ENCODE measurements at places on chromosomes 6 and 20. TPM values are rescaled to one million over a fixed set of nuclear protein-coding genes. Genes with fewer than 3 reads are reported as not detected.

- no peak for DNase-seq
These were observed 47.2 kb downstream of the RFX6 start for GRCh38 chr6:116924245-116924644.

DNA sequence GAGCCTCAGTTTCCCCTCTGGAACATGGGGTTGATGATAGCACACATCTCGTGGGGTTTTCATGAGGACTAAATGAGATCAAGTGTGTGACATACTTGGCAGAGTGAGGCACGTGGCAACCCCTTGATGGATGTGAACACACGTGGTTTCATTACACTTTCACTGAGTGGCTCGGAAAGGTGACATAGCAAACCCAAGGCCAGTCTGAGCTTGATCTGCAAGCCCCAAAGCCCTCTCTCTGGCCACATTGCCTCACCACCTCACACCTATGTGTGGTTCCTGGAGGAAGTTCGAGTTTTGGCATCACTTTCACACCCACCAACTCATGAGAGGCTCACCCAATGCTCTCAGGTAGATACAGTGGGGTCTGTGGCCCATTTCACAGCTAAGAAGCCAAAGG is 60.0 kb downstream of the CPNE5 start:
- DNase-seq = no peak

DNA sequence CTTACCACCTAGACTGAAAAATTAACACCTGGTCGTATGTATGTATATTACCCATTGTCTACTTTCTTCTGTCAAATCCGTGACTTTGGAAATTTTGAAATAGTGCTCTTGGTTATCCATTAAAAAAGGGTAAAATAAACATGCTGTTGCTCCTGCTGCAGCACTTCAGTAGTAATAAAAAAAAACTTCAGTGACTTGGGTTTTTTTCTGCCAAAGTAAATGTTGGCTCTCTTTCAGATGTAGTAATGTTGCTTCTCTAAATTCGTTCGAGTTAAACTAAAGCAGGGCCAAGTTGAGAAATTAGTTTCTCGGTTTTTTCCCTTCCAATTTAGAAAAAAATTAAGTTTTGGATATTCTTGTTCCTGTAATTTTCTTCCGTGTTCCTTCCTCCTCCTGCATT is 34.2 kb downstream of the JARID2 start:
- DNase-seq = no peak

DNA sequence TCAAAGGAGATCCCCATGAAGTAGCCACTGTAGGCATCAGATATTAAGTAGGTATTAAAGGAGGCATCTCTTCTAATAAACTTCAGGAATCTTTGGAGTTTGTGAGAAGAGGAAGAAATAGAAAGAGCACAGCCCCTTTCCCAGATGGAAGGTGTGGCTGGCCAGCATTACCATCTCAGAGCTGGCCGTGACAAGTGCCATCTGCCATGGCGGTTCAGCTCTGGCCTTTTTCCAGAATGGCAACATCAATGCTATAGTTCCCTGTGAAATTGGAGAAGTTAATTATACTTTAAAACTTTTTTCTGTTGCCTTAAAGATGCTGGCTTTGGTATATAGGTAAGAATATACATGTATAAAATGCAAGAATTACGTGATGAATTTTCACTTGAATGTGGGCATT is 51.9 kb upstream of the MCUR1 start:
- DNase-seq = no peak

DNA sequence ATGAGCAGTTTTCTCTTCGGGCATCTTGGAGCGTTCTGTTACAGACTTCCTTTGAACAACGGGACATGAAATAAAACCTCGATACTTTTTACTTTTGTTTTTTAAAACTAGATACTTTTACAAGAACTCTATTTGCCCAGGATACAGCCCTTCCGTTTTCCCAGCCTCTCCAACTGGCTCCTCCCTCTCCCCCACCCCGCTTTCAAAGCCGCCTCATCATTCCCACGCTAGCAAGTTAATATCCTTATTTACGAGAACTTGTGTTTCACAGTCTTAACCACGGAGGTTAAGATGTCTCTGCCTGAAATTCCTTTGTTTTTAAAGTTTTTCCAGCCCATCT is 241 bp upstream of the CFAP206 start:
- DNase-seq = no peak

ASXL1 gene
- 126 TPM for total RNA-seq

BMP2 gene
- 0.12 TPM for total RNA-seq

FAM83B gene
- total RNA-seq = not detected

All from activated CD4-positive, alpha-beta T cell treated with anti-CD3 and anti-CD28 coated beads, Interleukin-2, amount 10 ng/mL, durations not matched to agents 24 days and 14 days (primary cell).